ENCODE measurements at places on chromosomes 12 and 14.

DNA sequence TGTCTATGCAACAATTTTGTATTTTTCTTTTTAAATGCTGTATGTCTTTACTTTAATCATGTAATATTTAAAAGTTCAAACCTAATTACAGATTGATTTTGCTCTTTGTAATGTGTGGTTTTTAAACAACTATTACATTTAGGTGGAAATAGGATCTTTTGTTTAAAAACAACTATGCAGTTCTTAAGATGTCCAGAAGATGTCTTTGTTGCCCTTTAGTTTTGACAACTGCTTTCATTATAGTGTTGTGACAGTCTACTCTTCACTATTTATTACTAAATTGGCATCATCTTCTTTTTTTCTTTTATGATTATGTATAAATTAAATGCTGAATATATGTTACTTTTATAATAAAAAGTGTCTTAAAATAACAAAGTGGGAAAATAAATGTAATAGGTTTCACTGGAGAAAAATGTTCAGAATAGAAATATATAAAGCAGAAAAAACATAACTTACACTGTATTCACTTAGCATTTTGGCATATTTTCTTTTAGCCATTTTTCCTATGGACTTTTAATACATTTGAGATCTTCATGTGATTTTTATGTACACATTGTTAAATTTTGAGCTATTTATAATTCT, 27.1 kb upstream of the PCNX4 start:
- DNase-seq: no peak

DNA sequence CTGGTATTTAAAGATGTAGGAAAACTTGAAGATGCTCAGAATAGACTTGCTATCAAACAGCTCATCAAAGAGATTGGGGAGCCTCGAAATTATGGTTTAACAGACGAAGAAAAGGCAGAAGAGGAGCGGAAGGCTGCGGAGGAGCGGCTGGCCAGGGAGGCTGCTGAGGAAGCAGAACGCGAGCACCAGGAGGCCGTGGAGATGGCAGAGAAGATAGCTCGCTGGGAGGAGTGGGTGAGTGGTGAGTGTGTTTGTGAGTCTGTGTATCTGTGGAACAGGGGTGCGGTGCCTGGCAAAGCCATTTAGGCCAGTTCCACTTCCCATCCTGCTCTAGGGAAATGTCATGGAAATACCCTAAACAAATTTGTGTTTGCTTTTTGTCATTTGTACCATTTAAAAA, 19.2 kb upstream of the PAPOLA start:
- DNase-seq: no peak

- DNase-seq: no peak
Measured at GRCh38 chr14:60184905-60185555, 19.8 kb upstream of the DHRS7 start.

- no peak for DNase-seq
Measured at GRCh38 chr14:76920331-76921087, 94.3 kb downstream of the LRRC74A start.

GRCh38 chr14:35349496-35350365, 54.8 kb downstream of the NFKBIA start:
- no peak for DNase-seq

GRCh38 chr14:55412676-55413075, 1.0 kb upstream of the ATG14 start:
- DNase-seq: no peak

DNA sequence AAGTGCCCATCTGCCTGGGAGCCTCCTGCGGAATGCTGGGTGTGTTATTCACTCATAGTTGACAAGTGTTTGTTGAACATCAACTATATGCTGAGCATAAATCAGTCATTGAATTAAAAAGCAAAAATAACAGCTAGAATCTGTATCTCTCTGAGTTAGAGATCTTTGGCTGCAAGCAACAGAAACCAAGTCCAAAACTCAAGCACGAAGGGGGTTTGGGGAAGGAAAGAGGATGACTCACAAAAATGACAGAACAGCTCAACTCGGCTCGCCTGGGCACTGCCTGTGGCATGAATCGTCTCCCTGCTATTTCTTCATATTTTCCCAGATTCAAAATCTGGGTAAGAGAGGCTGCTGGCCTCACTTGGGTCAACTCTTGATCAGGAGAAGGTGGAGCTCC, 72.6 kb upstream of the NCOR2 start:
- no peak for DNase-seq

- no peak for DNase-seq
Measured at GRCh38 chr12:42828836-42829235, 239.3 kb upstream of the PRICKLE1 start.

GRCh38 chr12:117481470-117481869, 120.0 kb upstream of the NOS1 start:
- DNase-seq: no peak

GRCh38 chr12:131994589-131994988, 44.8 kb downstream of the EP400 start:
- DNase-seq: no peak

- DNase-seq: no peak
Measured at GRCh38 chr12:70507442-70507841, 129.8 kb downstream of the PTPRB start.

DNA sequence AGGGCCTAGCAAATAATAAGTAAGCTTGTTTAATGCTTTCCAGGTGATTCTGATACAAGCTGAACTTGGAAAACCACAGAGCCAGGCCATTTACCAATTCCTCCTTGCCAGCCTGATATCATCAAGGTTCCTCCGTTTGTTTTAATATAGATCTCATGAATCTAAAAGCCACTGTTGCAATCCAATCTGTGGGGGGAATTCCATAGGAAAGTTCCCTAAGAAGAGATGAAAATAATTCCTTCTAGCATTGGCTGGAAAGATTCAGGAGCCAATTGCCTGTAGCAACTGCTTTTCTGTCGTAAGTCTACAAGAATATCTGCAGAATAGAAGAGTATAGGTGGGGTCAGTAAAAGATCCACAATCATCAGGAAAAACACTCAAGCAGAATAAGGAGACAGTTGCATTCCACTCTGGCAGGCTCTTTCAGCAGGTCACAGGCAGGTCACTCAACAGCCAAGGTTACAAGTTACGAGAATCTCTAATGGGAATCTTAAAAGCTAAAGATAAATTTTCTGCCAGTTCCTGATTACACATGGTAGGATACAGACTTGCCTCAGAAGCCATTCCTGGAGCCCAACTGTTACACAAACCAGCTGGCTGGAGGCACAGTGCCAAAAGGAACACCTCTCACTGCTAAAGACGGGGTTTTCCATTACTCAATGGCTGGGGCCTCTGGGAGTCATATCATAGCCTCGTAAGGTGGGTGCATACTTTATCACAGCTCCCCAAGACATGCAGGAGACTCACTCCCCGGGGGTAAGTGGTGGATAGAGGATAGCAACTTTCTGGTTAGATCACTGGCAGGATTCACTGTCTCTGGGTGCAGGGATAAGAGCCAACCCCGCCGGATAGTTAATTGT, 43.6 kb downstream of the FGD6 start:
- no peak for DNase-seq

DNA sequence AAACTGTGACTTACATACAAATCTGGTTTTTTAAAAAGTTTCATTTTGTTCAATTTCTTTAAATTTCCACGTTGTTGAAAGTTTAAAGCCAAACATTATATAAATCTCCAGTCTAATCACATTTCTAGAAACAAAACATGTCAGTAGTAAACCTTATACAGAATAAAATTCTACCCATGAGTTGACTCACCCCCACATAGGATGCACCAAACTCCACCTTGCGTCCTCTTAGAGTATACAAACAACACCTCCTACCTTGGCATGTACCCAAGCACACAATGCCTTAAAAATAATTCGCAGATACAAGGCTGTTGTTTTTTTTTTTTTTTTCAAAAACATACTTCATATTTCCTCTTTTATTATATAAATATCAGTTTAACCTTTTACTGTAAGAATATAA, 3.3 kb downstream of the FBXL14 start:
- no peak for DNase-seq

All from stimulated activated CD4-positive, alpha-beta T cell treated with anti-CD3 and anti-CD28 coated beads, Interleukin-15, amount 100 ng/mL, for 48 hours (primary cell).